Stimulated activated CD4-positive, alpha-beta T cell treated with anti-CD3 and anti-CD28 coated beads, Interleukin-12 subunit alpha, Interleukin-12 subunit beta, amount 100 ng/mL, for 4 hours (primary cell): ENCODE measurements at places on chromosomes 7 and 10.

- no peak for DNase-seq
Observed at GRCh38 chr10:132113766-132114365, 48.1 kb downstream of the JAKMIP3 start.

- DNase-seq, result peak; percentile 30
Observed at GRCh38 chr7:100476903-100477870, 1.8 kb downstream of the TSC22D4 start.

DNA sequence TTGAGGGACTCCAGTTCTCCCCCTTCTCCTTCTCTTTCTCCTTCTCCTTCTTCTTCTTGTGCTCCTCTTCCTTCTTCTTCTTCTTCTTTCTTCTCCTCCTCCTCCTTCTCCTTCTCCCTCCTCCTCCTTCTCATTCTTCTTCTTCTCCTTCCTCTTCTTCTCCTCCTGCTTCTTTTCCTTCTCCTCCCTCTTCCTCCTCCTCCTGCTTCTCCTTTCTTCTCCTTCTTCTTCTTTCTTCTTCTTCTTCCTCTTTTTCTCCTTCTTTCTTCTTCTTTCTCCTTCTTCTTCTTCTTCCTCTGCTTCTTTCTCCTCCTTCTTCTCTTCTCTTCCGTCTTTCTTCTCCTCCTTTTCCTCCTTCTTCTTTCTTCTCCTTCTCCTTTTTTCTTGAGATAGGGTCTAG is 25.6 kb upstream of the LIMK1 start:
- DNase-seq, result no peak

DNA sequence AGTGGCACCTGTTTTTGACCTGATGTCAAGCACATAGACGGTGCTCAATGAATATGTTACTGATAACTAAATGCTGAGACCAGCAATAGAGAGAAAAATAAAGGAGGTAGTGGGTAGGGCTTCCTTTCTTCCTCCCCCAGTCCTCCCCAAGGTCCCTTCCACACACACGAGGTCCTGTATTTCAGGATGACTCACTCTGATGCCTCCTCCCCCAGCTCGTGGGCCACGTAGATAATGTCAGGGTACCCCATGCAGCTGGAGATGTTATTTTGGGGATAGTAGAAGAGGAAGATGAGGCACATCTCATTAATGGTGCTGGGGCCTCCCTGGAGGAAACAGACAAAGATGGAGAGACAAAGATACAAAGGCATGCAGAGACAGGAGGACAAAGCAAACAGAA is 17.3 kb downstream of the PRSS58 start:
- no peak for DNase-seq

DNA sequence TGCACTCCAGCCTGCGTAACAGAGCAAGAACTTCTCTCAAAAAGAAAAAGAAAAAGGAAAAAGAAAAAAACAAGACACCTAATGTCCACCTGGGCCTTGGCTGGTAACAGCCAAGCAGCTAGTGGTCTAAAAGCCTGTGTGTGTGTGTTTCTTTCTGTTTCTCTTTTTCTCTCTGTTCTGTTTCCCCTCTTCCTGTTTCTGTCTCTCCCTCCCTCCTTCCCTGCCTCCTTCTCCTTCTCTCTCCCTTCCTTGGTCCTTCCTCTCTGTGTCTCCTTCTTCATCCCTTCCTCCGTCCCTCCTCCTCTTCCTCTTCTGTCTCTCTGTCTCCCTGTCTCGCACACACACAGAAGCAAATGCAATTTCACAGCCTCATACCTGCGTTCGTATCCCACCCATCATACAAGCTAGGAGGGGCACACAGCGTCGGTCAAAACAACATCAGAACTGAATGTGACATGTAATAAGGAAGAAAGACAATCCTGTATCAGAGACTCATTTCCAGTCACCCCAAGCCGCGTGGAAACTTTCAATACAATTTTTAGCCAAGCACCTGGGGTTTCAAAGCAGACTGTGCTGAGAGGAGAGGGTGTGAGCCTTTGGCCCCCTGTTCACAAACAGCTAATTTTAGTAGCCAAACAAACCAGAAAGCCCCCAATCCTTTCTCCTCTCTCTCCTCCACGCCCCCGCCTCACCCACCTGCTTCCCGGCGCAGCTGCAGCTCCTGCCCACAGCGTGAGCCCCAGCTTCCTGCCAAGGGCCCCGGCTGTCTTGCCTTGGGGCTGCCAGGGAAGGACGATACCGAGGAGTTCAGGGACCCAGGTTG is 50.2 kb upstream of the GNA12 start:
- DNase-seq, result peak; percentile 56

DNA sequence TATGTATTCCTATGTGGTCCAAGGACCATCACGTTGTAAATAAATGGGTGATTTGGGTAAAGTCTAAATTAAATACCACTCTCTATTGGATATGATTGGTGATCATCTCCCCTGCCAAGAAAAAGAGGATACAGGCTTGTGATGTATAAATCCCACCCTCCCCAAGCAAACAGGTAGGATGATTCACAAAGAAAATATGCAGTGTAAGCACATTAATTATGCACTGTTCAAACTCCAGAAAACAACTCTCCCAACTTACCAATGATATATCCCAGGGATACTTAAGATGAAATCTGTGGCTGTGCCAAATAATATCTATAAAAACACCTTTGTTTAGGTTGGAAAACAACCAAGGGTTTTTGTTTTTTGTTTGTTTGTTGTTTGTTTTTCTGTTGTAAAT is 795.9 kb downstream of the XPNPEP1 start:
- DNase-seq, result no peak

DNA sequence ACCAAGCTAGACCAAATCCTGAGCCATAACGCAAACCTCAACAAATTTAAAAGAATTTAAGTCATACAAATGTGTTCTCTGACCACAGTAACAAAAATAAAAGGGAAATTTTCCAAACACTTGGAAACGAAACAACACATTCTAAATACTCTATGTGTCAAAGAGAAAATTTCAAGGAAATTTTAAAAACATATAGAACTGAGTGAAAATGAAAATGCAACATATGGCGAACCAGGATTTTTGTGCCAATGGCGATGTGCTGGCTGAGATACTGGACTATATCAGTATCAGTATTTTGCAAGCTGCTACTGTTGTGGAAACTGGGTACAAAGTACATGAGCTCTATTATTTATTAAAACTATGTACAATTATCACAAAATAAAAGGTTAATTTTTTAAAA is 34.1 kb downstream of the KNDC1 start:
- DNase-seq, result no peak

- no peak for DNase-seq
Observed at GRCh38 chr10:119412244-119413092, 130.1 kb downstream of the RGS10 start.

GRCh38 chr7:125423458-125424155 is 494.0 kb upstream of the POT1 start:
- DNase-seq, result no peak

- DNase-seq, result no peak
Observed at GRCh38 chr10:59433720-59434428, 71.5 kb upstream of the FAM13C start.

DNA sequence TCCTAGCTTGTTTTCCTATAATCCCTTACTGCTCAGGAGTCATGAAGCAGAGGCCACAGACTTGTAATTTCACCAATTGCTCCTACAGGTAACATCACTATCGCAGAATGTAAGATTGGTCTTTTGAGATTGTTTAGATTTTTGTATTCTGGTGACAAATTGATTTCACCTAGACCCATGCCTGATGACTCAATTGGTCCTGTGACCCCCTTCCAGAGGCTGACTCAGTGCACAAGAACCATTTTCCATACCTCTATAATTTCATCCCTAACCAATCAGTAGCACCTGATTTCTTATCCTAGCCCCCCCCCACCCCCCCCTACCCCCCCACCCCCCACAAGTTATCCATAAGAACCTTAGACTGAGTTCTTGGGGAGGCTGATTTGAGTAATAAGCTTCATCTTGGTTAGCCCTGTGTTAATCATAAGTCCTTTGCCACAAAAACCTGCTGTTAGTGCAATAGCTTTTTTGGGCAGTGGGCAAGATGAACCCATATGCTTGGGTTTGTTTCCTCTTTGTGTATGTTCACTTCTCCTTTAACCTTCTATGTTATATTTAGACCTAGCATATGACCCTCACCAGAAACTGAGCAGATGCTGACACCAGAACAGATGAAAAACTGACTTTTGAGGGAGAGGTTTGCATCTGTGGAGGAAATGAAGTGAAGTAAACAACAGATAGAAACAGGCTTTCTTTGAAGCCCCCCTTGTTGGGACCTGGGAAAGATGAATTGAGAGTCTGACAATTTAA is 187.1 kb downstream of the KIF20B start:
- no peak for DNase-seq

DNA sequence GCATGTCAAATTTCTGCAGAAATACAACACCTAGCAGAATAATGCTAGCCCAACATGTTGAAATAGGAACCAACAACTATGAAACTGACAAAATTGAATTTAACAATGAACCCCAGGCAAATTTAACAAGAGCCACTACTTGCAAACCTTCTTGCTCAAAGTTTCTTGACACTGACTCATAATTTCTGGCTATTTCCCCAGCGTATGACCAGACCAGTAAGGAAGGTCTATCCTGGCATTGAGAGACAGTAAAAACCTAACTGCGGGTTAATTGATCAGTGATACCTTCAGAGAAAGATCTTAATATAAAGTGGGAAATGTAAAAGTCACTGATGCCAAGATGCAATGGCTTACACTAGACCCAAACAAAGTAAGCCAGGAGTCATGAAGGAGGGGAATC is 510.1 kb downstream of the ARL4A start:
- DNase-seq, result no peak

DNA sequence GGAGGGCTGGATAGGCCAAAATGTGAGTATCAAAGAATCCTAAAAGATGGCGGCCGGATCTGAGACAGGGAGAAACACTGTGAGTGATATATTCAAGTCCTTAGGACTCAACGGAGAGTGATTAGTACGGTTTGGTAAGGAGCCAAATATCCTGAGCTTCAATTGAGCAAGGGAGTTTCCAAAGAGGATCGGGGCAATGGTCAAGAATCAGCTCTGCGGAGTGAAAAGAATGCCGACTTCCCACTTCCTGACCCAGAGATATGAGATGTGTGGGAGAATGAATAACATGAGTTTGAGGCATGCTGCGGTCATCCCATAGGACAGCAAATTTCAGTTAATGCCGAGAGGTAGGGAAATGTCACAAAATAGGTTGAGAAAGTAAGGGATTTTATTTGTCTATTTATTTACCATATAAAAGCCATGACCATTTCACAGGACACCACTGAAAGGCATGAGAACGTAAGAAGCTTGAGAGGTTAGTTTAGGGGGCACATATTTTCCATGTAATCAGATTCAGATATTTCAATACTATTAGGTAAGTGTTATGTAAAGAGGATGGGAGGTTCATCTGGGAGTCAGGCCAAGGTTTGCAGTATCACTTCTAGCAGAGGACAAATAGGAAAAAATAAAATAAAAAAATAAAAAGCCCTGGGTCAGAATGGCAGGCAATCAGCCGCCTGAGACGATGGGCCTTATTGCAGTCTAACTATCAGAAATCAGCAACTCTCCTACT is 165.6 kb downstream of the HGF start:
- DNase-seq, result no peak

- no peak for DNase-seq
Observed at GRCh38 chr7:148959726-148960125, 68.6 kb downstream of the PDIA4 start.

DNA sequence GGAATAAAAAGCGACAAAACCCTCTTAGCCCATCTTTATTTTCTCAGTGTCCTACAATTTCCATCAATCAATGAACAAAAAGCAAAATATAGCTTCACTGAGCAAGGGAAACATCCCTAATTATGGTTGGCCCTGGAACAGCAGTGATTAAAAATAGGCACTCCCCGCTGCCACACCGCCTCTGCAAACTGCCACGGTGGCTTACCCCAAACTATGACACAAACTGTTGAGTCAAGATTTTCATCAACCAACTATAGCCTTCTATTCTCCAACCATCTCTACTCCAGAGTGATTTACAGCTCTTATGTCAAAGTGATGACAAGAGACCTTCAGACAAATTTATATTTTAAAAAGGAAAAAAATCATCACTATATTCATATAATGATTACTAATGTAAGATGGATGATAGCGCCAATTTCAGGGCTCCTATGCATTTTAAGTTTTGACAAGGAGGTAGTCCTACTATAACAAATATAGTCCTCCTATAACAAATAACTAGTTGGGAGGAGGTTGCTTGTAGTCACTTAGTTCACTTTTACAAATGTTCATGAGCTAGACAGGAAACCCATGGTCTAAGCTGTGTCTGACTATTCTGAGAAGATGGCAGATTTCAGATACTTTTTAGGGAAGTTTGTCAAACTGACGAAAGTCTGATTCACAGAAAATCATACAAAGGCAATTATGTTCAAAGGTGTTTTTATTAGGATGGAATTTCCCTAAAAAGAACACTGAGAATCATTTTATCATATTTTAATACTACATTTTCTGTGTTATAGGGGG is 26.3 kb downstream of the DENND11 start:
- DNase-seq, result no peak
